ENCODE measurements at places on chromosomes 7 and 10.

DNA sequence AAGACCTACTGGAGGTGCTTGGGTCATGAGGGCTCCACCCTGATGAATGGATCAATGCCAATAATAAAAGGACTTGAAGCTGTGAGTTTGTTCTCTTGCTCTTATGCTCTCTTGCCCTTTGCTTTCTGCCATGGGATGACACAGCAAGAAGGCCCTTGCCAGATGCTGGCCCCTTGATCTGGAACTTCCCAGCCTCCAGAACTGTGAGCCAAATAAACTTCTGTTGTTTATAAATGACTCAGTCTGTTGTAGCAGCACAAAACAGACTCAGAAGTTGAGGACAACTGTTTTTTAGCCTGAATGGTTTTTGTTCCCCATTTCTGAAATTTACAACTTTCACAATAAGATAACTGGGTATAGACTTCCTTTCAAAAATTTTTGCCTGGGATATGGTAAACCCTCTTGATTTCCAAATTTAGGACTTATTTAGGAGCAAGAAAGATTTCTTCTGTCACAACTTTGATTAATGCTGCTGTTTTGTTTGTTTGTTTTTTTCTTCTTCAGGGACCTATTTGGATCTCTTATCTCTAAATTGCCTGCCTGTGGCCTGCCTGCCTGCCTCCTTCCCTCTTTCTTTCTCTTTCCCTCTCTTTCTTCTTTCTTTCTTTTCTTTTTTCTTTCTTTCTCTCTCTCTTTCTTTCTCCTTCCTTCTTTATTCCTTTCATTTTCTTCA lies 12.1 kb downstream of the ENTPD1 start:
- peak; percentile 91 for DNase-seq

- DNase-seq = no peak
These were observed 205.2 kb upstream of the ADARB2 start for GRCh38 chr10:1942478-1942877.

GRCh38 chr10:21494191-21495001 lies 31.1 kb downstream of the SKIDA1 start:
- DNase-seq = peak; percentile 13

- no peak for DNase-seq
These were observed 71.1 kb upstream of the CUX1 start for GRCh38 chr7:101746314-101746713.
